ENCODE measurements at places on chromosomes 5 and 9. TPM values are rescaled to one million over a fixed set of nuclear protein-coding genes. Genes with fewer than 3 reads are reported as not detected.

Gene PLPP1
- 44.8 TPM for total RNA-seq

Gene OR1J2
- 0.20 TPM for total RNA-seq

Gene FREM1
- 0.37 TPM for total RNA-seq

Gene C1QTNF2
- total RNA-seq: under 0.01 TPM

Gene UQCRQ
- total RNA-seq: 135 TPM

Gene RGS7BP
- total RNA-seq: not detected

Gene CNTNAP3
- not detected for total RNA-seq

Gene SCAMP1
- total RNA-seq: 40.4 TPM

Gene SLC22A4
- 5.1 TPM for total RNA-seq

Gene PDCD1LG2
- 8.2 TPM for total RNA-seq

Gene PCDHGA3
- total RNA-seq: 1.2 TPM

Gene IRGM
- total RNA-seq: 0.20 TPM

Gene KCNMB1
- total RNA-seq: not detected

Gene PLAC8L1
- total RNA-seq: 0.20 TPM

Gene F2RL1
- total RNA-seq: 3.1 TPM

Gene FRMD3
- total RNA-seq: 0.73 TPM

Gene GKAP1
- not detected for total RNA-seq

Gene SPATA31C1
- not detected for total RNA-seq

Gene PHF24
- not detected for total RNA-seq

Gene ADAMTS12
- total RNA-seq: 28.7 TPM

Gene HTR4
- total RNA-seq: not detected

Gene EQTN
- not detected for total RNA-seq

Data from subcutaneous preadipocyte (primary cell).